ENCODE measurements at places on chromosomes 4 and X.

GRCh38 chr4:184376126-184376838, 98.1 kb downstream of the IRF2 start:
- DNase-seq: no peak

DNA sequence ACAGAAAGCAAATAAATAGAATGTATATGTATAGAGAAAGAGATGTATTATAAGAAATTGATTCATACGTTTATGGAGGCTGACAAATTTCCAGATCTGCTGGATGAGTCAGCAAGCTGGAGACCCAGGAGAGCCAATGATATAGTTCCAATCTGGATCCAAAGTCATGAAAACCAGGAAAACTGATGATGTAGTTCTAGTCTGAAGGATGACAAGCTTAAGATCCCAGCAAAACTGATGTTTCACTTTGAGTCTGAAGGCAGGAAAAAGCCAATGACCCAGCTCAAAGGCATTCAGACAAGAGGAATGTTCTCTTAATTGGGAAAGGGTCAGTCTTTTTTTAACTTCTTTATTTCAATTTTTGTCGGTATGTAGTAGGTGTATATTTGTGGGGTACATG, 102.6 kb downstream of the LHFPL1 start:
- no peak for DNase-seq

DNA sequence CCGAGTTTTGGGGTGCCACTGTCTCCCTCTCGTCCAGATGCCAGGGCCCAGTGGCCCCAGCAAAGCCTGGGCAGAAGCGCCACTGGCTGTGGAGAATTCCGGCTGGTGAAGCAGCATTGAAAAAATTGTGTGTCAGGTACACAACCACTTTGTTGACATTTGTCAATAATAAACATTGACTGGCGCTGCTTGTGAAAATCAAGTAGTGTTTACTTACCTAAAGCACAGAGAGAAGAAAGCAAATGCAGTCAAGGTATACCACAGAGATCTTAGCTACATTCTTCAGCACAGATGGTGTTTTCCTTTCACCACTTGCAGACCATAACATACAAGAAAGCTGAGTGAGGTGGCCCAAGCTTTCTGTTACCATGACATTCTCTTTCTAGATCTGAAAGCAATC, 14.5 kb upstream of the SLC7A11 start:
- no peak for DNase-seq

DNA sequence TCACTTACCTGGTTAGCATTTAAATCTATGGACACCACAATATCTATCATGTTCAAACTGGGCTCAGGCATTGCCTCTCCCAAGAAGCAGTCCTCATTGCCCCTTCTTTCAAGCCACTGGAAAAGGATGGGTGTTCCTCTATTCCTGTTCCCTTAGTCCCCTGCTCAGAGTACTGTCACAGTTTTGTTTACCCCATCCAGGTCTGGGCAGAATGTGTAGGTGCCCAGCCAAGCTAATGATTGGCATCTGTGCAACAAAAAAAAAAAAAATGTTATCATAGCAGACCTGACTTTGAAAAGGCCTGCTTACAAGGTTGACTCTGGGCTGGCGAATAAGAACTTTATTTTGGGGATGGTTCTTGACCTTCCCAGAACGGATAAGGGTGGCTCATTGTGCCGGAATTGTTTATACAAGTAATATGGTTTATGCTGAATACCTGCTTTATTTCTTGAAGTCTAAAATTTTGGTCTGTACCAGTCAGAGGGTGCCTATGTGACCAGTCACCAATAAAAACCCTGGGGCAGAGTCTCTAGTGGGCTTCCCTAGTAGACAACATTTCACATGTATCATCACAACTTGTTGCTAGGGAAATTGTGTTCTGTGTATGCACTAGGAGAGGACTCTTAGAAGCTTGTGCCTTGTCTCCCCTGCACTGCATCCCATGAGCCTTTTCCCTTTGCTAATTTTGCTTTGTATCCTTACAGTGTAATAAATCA, 47.9 kb downstream of the JADE3 start:
- no peak for DNase-seq

DNA sequence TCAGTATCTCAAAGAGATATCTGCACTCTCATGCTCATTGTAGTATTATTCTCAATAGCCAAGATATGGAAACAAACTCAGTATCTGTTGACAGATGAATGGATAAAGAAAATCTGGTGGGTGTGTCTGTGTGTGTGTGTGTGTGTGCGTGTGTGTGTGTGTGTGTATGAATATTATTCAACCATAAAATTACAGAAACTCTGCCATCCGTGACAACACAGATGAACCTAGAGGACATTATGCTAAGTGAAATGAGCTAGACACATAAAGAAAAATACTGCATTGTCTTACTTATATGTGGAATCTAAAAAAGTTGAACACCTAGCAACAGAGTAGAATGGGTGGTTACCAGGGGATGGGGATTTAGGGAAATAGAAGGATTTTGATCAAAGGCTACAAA, 13.2 kb downstream of the XKRX start:
- DNase-seq: no peak
